ENCODE measurements at places on chromosomes 16 and 17.

GRCh38 chr17:68431661-68432071, 25.6 kb downstream of the WIPI1 start:
- DNase-seq = peak; percentile 38

DNA sequence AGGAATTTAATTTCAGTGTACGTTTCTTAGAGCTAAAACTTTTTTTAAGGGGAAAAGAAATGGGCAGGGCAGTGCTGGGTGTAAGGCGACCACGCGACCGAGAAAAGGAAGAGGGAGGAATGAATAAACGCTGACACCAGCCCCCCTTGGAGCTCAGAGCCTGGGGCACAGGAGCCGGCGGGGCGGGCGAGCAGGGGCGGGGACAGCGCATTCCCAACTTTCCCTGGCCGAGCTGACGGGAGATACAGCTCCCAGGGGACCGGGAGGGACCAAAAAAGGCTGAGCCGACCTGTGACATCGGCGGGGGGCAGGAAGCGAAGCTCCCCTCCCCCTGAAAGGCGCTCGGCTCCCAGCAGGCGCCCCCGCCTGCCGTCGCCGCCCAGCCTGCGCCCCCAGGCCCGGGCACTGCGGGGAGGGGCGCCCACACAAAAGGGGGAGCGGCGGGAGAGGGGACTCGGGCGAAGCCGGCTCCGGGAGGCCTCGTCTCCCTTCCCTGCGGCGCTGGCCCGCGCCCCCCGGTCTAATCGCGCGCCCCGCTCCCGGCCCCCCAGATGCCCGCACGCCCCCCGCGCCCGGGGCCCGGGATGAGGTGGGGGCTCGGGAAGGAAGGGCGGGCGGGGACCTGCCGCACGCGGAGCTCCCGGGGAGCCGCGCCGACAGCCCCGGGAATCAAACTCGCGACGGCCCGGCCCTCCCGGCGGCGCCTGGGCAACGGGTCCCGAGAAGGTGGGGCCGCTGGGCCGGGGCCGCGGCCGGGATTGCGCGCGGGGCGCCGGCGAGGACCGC, 622 bp downstream of the CUEDC1 start:
- DNase-seq = no peak

DNA sequence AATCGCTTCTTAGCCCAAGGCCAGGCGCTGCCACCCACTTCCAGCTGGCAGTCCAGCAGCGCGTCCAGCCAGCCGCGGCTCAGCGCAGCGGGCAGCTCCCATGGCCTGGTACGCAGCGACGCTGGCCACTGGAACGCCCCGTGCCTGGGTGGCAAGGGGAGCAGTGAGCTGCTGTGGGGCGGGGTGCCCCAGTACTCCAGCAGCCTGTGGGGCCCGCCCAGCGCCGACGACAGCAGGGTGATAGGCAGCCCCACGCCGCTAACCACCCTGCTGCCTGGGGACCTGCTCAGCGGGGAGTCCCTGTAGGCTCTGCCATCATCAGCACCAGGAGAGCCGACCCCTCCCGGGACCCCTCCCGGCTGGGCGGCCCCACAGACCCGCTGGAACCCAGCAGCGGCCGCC, 24.0 kb downstream of the TMC6 start:
- no peak for DNase-seq

- DNase-seq = no peak
Measured at GRCh38 chr16:11326084-11326736, 19.0 kb upstream of the RMI2 start.

- DNase-seq = no peak
Measured at GRCh38 chr16:19040400-19040799, 27.0 kb upstream of the COQ7 start.

- DNase-seq = no peak
Measured at GRCh38 chr16:30958175-30959079, 873 bp downstream of the SETD1A start.

DNA sequence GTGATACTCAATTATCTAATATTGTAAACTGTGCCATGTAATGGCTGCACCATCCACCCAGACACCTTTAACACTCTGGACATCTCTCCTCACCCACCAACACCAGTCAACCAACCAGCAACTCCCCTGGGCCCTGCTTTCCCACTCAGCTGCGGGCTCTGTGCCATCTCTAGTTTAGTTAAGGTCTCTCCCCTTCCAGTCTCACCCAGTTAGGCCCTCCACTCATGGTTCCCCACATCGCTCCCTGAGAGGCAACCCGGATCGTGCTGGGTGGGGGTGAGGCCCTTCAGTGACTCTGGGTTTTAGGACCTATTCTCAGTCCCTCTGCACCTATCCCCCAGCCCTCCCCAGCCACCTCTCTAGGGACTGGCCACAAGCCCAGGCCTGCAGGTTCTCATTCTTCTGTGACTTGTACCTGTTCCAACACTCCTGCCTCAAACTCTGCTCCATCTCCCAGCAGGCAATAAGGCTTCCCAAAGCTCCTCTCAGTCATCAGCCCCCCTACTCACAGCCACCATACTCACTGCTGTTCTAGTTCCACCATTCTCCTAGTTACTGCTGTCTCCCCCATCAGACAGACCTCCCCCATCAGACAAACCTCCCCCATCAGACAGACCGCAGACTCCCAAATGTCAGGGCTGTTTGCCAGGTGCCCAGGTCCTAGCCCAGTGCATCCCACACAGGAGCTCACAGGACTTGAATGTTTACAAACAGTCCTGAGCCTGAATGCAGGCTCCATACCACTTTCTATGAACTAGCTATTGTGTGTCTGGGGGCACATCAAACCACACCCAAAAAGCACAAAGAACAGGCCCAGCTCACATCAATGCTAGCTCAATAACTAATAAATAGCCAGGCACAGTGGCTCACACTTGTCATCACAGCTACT, 2.6 kb downstream of the TK2 start:
- no peak for DNase-seq

DNA sequence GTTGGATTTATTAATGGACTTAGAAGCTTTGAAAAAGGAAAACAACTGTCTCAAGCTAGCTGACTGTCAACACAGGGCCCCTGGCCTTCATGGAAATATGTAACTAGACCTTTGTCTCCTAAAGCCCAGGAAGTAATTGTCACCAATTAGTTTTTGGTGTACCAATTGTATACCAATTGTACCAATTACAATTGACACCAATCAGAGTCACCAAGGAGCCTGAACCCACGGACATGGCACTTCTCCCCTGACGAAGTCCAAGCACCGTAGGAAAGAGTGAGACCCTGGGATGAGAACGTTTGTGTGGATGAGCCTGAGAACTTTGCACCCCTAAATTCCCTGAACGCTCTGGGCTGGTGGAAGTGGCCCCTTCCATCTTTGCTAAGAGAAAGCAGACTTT, 129.0 kb downstream of the ENGASE start:
- DNase-seq = no peak

- no peak for DNase-seq
Measured at GRCh38 chr17:2421315-2422147, 20.7 kb upstream of the MNT start.

- DNase-seq = no peak
Measured at GRCh38 chr17:42117397-42118125, 3.6 kb downstream of the KAT2A start.

GRCh38 chr17:66610361-66611133, 224.4 kb upstream of the CACNG5 start:
- no peak for DNase-seq

DNA sequence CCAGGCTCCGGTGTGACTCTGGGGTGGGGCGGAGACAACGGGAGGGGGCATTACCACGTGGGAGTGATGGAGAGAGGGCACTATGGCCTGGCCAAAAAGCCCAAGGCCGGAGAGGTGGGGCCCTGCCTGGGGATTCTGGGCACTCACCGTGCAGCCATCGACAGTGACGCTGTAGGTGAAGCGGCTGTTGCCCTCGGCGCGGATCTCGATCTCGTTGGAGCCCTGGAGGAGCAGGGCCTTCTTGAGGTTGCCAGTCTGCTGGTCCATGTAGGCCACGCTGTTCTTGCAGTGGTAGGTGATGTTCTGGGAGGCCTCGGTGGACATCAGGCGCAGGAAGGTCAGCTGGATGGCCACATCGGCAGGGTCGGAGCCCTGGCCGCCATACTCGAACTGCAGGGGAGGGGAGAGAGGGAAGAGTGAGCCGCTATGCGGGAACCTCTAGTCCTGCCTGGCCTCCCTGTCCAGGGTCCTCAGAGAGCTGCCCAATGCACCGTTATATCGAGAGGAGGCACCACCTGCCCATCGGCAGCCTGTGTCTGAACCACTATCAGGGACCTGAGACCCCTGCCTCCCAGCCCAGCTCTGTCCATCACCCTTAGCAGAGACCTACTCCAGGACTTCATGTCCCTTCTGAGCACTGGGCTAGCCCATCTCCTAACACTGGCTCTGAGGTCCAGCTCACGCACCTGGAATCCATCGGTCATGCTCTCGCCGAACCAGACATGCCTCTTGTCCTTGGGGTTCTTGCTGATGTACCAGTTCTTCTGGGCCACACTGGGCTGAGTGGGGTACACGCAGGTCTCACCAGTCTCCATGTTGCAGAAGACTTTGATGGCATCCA, 15.6 kb downstream of the COL1A1 start:
- DNase-seq = no peak

DNA sequence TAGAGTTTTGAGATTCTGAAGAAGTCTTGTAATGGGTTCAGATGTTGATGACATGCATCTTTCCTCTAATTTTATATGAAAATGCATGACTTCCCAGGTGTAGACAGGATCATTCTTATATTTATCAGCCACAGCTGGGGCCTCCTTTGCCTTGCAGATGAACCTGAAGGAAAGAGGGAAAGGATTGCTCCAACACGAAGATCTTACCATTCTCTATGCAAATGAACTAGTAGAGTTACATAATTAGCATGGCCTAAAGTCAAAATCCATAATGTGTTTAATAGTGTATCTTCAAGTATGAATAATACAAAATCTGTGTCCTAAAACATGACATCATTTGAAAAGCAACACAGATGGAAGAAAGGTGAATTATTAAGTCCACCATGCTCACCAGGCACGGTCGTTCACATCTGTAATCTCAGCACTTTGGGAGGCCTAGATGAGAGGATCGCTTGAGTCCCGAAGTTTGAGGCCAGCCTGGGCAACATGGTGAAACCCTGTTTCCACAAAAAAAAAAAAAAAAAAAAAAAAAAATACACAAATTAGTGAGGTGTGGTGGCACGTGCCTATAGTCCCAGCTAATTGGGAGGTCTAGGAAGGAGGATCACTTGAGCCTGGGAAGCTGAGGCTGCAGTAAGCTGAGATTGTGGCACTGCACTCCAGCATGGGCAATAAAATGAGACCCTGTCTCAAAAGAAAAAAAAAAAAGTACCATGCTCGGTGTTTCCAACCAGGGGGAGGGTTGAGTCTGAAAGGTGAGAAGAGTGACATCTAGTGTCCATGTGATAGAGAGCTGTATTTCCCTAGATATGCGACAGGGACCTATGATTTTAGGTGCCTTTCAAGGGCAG, 6.3 kb downstream of the VWA3A start:
- DNase-seq = no peak

- DNase-seq = no peak
Measured at GRCh38 chr16:16143038-16143763, 80.1 kb downstream of the ABCC6 start.

DNA sequence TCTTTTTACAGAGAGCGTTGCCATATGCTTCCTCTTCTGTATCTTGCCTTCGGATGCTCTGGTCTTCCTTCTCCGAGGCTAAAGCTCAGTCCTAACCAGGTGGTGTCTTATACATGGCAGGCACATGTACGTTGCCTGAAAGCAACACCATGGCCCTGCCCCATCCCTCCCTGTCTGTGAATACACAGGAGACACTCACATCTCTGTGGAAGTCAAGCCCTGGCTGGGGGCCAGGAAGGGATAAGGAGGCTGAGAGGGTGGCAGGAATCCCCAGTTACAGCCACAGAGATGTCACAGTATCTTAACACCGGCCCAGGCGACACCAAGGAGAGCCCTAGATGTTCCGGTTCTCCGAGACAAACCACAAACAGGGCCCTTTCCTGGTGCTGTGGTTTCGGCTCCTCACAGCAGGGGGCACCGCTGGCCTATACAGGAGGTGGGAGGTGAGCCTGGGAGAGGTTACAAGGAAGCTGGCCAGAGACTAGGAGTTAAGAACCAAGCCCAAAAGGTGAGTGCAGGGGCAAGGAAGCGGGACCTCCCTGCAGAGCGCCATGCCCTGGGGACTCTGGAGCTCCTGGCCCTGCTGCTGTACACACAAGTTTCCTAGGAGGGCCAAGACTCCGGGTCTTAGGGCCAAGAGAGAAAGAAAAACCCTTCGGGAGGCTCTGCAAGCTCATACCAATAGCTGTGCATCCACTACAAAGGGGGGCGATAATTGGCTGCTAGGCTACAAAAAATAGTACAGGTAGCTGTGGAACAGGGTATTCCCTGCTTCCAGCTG, 41.7 kb downstream of the SRL start:
- peak; percentile 24 for DNase-seq

- no peak for DNase-seq
Measured at GRCh38 chr16:9689597-9689996, 492.6 kb downstream of the GRIN2A start.

GRCh38 chr16:88923450-88923849, 53.6 kb downstream of the CBFA2T3 start:
- no peak for DNase-seq

DNA sequence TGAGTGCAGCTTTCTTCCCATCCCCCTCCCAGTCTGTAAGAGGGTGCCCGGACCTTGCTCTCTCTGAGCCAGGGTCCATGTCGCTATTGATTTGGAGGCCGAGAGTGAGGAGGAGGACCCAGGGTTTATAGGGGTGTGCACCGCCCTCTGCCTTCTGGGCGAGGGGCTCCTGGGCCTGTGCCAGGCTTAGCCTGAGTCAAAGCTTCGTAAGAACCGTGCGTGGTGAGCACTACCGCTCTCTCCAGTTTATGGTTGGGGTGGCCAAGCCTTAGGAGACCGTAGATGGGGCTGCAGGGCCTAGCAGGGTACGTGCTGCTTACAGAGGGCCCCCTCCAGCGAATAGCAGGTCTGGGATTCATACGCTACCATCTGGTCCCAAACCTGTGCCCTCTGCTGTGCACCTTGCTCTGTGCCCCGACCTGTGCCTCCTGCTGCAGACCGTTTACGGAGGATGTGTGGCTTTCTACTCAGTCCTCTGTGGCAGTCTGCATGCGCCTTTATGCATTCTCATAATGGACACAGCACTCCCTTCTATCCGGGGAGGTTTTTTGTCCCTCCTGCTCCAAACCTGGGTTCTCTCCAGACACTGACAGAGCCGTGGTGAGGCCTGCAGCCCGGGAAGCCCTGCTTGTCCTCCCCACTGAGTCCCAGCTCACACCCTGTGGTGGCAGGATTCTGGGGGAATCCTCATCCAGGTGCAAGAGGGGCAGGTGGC, 54.7 kb downstream of the PGS1 start:
- no peak for DNase-seq

GRCh38 chr16:69717066-69717465, 9.3 kb downstream of the NQO1 start:
- no peak for DNase-seq

Data from stimulated activated CD4-positive, alpha-beta T cell treated with anti-CD3 and anti-CD28 coated beads, Interleukin-1b, Interleukin-23, amount 100 ng/mL, for 48 hours (primary cell).